Non-pigmented ciliary epithelial cell (primary cell): ENCODE measurements at places on chromosomes 1 and 21.

DNA sequence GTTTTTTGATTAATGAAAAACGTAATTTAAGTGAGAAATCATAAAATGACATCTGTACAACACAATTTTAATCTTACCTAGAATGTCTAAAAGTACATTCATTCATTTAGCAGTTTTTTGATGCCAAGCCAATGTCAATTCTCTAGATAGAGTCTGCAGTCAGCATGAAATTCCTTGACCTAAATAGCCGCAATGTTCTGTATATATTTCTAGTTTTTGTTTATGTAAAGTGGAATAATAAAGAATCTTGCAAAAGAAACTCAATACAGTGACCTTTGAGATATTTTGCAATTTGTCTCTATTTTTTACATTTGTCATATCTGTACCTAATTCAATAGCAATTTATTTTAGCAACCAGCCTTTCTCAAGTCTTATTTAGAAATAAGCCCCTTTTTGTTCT lies 176.0 kb downstream of the ATP6V1G3 start:
- no peak for DNase-seq

DNA sequence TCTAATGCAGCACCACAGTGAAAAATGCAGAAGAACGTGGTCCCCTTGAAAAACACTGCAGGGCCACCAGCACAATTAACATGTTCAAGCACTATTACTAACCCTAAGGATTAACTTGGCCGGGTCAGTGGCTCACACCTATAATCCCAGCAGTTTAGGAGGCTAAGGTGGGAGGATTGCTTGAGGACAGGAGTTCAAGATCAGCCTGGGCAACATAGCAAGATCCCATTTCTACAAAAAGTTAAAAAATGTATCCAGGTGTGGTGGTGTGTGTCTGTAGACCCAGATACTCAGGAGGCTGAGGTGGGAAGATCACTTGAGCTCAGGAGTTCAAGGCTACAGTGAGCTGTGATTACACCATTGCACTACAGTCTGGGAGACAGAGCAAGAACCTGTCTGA lies 2.9 kb downstream of the ARNT start:
- DNase-seq: no peak

- DNase-seq: no peak
Observed at GRCh38 chr1:74502432-74502831, 10.0 kb downstream of the LRRC53 start.

DNA sequence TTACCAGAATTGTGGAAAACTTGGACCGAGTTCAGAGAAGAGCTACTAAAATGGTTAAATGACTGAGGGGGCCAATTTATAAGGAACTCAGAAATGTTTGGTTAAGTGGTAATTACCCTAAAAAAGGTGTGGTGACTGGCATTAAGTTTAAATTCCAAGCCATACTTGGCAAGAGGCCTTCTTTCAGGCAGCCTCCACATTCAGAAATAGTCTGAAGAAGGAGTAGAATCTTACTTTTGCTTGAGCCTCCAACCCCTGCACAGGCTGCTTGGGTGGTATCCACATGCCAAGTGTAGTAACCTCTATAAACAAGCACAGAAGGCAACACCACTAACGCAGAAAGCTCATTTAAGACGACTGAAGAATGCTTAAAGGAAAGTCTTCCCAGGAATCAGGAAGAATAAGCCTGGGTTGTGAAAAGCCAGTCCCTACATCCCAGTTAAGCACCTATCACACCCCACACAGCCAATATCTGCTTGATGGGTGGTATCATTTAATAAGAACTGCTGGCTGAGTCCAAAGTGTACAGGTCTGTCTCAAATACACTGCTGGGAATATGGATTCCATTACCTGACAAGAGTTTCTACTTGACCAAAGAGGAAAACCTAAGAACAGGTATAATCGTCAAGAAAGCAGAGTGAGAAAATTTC lies 13.7 kb upstream of the GORAB start:
- no peak for DNase-seq

DNA sequence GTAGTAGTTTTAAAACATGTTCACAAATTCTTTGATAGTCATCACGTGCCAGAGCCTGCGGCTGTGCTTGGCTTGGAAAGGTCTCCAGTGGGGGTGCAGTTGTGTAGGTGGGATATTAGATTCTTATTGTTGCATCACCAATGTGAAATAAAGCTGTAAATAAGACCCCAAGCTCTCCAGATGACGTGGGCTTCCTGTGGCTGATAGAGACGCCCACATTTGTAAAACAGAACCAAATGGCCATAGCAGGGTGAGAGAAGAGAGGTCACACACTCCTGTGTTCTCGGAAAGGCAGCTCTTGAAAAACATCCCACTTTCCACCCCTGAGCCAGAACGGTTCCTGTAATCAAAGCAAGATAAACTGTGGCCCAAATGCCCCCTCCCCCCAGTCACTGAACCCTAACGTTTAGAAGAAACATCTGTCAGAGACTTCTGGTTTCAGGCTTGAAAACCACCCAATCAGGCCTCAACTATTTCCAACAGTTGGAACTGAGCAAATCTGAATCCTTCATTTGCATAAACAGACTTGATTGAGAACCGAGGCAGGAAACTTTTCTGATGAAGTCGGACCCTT lies 6.6 kb upstream of the NTPCR start:
- DNase-seq: no peak

GRCh38 chr1:151539321-151540020 lies 638 bp upstream of the TUFT1 start:
- peak; percentile 83 for DNase-seq

GRCh38 chr1:27481994-27482620 lies 7.9 kb downstream of the WASF2 start:
- DNase-seq: no peak

- no peak for DNase-seq
Observed at GRCh38 chr1:154791292-154792166, 78.6 kb downstream of the KCNN3 start.

- no peak for DNase-seq
Observed at GRCh38 chr1:45043094-45043493, 31.0 kb downstream of the UROD start.

DNA sequence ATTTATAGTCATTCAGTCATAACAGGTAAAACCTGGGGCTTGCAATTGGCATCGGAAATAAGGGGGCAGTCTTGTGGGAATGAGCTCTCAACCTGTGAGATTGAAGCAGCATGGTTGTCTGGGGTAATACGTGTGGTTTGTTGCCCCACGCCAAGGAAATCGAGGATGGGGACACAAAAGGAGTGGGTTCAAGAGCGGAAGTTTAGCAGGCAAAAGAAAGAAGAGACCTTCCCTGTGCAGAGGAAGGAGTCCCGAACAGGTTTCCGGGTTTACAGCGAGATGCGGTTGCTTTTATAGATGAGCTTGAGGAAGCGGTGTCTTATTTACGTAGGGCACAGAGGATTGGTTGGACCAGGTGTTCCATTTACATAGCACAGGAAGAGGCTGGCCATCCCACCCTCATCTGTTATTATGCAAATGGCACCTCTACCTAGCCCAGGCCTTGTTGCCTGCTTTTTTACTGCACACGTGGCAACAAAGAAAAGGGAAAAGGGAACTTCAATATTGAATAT lies 37.3 kb downstream of the IFNAR1 start:
- no peak for DNase-seq
